Fibroblast of skin of abdomen (primary cell): ENCODE measurements at places on chromosomes 1 and 21.

DNA sequence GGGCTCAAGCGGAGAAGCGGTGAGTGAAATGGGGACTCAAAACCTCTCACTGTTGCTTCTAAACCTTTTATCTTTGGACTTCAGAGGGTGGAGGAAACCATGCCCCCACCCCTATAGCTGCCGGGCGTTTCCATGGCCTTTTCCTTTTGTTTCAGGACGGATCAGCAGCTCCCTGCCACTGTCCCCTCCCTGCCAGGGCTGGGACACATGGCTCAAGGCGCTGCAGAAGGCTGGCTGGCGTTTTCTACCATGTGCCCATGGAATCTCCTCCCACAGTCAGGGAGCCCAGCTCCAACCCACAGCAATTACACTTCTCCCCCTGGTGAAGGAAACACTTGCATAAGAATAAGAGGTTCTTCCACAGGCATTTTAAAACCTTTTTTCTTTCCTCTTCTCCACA is 812.7 kb downstream of the PLA2G4A start:
- no peak for DNase-seq

DNA sequence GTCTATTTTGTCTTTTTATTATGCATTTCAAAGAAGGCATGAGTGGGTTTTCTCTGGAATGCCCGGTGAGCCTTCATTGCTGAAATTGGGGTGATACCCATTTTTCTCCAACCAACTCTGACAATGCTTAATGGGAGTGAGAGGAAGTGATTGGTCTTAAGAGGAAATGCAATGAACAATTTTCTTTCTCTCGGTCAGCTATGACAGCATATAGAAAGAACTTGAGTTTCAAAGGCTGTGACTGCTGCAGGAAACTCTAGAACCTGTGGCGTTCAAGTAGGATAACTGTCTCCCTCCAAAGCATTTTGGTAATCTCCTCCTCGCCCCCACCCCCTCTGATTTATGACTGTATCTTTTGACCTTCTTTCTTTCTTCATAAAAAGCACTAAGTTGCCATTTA is 155.9 kb downstream of the LYPLAL1 start:
- peak; percentile 69 for DNase-seq

GRCh38 chr1:201319631-201320030 is 36.3 kb downstream of the PKP1 start:
- DNase-seq: no peak

- no peak for DNase-seq
These were observed 146.6 kb downstream of the KCNJ6 start for GRCh38 chr21:37769656-37770055.

GRCh38 chr21:45723049-45723958 is 79.8 kb downstream of the PCBP3 start:
- no peak for DNase-seq

DNA sequence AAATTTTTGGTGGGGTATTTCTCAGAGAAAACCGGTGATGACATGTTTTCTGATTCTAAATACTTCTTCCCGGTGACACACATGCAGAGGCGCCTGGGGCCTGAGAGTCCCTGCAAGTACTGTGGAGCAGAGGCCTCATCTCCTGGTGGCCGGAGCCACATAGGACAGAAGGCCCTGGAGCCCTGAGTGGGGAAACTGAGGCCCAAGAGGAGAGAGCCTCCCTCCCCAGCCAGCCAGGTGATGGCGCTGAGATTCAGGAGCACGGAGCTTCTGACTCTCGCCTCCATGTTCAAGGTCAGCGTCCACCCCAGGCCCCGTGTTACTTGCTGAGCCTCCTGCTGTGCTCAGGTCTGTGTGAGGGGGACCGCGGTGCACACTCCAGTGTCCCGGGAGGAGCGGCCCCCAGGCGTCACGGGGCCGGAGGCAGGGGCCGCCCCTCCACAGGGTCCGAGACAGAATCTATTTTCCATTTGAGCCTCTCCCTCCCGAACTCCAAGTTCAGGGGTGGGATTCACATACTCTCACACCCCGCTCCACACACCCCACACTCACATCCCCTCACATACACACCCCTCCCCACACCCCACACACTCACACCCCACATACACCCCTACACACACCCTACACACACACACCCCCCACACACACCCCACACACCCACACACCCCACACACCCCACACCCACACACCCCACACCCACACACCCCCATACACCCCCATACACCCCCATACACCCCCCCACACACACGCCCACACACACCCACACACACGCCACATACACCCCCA is 43.8 kb downstream of the SLX9 start:
- DNase-seq: no peak

GRCh38 chr1:9490605-9491339 is 48.5 kb upstream of the SLC25A33 start:
- DNase-seq: peak; percentile 72

DNA sequence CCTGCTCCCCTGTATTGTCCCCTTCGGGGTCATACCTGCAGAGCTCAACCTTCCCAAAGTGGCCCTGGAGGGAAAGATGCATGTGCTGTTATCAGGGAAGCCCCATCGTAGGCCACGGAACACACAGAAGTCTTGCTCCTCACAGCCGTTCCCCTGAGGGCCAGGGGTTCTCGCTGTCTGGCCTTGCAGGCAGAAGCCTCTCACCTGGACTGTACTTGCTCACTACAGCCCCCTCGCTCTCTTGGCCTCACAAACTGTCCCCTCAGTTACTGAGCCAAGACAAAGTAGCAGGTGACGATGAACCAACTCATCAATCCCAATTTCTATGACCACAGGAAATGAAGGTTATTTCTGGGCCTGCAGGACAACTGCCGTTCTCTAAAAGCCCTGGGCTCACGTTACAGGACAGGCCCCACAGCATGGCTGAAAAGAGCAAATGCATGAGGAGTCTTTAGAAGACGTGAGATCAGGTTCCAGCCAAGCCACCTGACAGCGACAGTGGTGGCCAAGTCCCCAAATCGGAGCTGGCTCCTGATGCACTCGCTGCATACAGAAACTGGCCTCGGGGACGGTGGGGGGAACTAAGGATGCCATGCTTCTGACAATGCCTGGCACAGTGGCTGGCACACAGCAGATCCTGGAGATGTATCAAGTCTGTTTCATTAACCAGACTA is 95.0 kb downstream of the RAVER2 start:
- DNase-seq: no peak

GRCh38 chr1:175002910-175003517 is 3.3 kb downstream of the CACYBP start:
- DNase-seq: no peak

GRCh38 chr1:6599141-6599975 is 3.3 kb downstream of the KLHL21 start:
- DNase-seq: no peak

DNA sequence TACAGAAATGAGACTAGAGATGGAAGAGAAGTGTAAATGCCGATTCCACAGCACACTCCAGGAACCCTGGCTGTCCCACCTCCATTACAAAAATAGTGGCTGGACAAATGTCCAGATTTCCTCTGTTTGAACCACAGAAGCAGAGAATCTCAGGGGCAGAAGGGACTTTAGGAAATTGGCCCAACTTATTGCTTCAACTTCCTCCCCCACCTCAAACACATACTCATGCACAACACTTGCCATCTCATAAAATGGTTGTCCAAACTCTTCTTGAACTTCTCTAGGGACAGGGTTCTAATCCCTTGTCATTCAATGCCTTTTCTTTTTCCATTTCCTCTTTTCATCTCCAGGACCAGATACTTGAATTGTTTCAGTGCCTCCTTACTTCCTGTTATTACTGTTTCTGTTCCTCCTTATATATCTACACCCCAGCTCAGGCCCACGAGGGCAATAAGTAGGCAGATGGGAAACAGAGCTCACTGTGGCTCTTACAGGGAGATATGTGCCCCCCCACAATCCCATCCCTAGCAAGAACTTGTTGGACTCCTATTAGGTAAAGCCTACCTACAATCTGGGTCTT is 8.5 kb upstream of the B4GALT3 start:
- DNase-seq: no peak

DNA sequence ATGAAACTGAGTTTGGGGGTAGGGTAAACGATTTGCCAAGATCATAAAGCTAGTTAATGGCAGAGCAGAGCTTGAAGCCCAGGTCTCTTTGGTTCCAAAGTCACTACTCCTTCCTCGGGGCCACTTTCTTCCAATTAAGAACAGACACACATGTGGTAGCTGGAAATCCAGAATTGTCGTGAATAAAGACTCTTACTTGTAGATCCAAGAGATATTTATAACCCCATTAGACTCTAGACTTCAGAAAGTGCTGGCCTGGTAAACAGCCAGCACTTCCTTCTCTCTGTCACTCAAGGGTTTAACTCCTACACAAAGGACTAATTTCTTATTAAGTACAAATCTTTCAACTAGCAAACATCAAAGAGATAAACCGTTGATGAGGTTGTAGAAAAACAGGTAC is 2.7 kb downstream of the FAM163A start:
- DNase-seq: no peak

DNA sequence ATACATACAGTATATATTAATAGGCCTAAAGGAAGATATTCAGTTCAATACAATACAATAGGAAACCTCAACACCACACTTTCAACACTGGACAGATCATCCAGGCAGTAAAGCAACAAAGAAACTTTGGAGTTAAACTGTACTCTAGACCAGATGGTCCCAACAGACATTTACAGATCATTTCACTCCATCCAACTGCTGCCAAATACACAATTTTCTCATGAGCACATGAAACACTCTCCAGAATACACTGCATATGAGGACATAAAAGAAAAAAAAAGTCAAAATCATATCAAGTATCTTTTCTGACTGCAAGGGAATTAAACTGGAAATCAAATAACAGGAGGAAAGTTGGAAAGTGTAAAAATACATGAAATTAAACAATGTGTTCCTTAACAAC is 607.5 kb upstream of the BRINP3 start:
- DNase-seq: no peak

- DNase-seq: no peak
These were observed 32.0 kb downstream of the C1orf21 start for GRCh38 chr1:184418652-184419349.

GRCh38 chr1:237638555-237638954 is 252.2 kb downstream of the ZP4 start:
- no peak for DNase-seq

DNA sequence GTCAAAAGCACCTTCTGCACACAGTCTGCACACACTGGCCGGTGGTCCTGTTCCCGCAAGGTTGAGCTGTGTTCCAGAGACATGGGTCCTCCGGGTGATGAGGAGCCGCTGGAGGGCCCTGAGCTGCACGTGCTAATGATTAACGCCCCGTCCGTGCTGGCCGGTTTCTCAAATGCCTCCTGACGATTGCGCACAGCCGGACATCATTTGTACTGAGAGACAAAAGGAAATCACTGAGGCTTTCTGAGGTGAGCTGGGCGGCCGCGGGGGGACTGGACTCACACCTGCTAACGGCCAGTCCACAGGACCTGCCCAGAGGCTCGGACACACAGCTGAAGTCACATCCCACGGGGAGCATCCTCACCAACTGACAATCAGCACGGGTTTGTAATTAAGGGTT is 29.2 kb downstream of the POFUT2 start:
- no peak for DNase-seq

GRCh38 chr1:916173-917075 is 7.3 kb upstream of the SAMD11 start:
- no peak for DNase-seq

GRCh38 chr1:165524639-165525285 is 19.0 kb upstream of the LRRC52 start:
- DNase-seq: no peak

GRCh38 chr1:205382561-205382960 is 25.8 kb upstream of the KLHDC8A start:
- DNase-seq: no peak

GRCh38 chr1:98422816-98423215 is 238.7 kb upstream of the SNX7 start:
- DNase-seq: peak; percentile 83

DNA sequence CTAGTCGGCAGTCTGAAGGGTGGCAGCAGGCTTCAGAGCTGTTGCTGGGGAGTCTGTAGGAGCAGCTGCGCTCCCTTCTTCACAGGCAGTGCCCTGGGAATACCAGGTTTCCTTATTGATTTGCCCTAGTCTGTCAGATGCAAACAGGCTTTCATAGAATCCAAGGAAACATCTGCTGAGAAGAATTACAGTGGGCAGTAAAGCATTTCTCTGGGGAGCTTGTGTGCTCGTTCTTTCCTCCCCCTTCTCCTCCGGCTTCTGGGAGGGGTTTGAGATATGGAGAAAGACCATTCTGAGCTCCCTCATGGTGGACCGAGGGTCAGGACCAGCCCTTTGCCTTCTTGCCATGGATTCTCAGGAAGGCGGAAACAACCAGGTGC is 25.4 kb upstream of the PARP1 start:
- no peak for DNase-seq
